Left colon (tissue), 2 donors: ENCODE measurements at places on chromosomes 3 and 15. TPM values are rescaled to one million over a fixed set of nuclear protein-coding genes. Genes with fewer than 3 reads are reported as not detected.

DNA sequence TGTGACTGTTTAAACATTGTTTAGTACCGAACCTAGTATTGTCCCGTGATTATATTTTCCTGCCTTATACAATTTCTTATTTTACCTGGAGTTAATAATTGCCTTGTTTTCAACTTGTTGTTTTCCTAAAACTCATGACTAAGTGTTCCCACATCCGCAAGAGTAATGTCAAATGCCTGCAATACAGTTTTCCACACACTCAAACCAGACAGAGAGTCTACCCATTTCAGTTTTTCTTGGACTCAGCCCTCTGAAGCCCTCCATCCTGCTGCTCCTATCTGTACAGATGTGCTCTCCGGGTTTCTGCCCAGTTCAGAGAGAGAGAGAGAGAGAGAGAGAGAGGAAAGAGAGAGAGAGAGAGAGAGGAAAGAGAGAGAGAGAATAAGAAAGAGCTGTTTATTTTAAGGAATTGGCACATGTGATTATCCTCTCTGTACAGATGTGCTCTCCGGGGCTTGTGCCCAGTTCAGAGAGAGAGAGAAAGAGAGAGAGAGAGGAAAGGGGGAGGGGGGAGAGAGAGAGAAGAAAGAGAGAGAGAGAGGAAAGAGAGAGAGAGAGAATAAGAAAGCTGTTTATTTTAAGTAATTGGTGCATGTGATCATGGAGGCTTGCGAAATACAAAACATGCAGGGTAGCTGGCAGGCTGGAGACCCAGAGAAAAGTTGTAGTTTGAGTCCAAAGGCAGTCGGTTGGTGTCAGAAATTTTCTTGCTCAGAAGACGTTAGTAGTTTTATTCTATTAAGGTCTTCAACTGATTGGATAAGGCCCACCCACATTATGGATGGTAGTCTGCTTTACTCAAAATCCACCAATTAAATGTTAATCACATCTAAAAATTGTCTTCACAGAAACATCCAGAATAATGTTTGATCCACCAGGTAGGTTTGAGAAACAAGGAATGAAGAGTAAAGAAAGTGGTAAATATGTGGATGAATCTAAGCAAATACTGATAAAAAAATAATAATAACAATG lies 104.1 kb upstream of the GOLGA8J start:
- no peak for DNase-seq

- peak; percentile 72 for DNase-seq
These were observed 755 bp downstream of the PDE8A start for GRCh38 chr15:84982301-84982920.

The HYAL1 gene
- total RNA-seq = 16.4 TPM

DNA sequence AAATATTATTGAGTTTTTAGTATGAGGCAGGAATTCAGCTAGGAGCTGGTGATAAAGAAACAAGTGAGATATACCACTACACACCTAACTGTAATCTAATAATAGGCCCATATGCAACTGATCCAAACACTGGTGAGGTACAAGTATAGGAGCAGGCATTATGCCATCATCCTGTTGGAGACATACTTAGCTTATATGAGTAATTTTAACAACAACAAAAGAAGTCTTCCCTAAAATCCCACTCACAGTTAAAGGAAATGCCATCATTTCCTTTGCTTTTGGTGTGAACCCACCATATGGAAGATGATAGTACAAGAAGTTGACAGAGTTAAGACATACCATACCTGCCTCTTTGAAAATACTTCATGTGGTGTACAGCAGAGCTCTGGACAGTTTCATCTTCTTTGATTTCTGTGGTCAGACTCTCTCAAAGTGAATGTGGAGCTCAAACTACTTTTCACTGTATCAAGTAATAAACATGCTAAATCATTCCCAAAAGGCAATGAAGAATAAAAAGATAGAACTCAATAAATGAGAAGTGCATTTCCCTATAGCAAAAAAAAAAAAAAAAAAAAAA lies 85.5 kb downstream of the CD200R1L start:
- DNase-seq = no peak

The LDHAL6B gene
- not detected for total RNA-seq

- no peak for DNase-seq
These were observed 106.5 kb downstream of the ERC2 start for GRCh38 chr3:56361731-56362130.

DNA sequence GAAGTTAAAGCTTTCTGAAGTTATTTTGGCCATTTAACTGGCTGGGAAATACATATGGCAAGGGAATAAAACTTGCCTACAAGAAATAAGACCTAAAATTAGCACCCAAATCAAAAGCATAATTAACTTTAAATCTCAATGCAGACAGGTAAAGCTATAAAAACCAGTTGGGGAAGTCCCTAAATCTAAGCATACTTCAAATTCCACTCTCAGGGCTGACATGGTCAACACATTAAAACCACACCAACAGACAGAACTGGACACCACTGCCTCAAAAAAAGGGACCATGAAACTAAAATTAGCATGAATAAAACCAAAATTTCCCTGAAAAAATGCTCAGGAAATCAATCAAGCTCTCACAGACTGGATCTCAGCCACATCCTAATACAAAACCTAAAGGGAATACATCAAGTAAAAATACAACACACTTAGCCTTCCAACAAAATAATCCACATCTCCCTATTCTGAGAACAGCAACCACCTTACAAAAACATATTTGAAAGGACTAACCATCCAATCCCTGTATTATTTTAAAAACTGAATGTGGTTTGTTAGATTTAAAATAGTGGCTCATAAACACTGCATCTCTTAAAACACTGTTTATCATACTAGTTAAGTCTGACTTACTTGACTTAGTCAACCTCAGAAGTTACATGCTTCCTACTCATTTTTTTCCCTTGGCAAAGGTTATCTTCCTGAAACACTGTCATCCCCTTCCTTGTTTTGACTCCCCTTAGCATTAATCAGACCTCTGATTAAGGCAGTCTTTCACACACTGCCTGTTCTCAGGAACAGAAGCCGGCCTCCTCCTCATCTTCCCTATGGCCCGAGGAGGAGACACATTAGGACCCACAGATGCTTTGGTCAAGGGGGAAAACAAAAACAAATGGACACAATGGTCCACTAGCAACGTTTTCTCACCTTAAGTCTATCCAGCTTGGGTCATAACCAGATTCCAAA lies 8.3 kb downstream of the TRA2B start:
- no peak for DNase-seq

DNA sequence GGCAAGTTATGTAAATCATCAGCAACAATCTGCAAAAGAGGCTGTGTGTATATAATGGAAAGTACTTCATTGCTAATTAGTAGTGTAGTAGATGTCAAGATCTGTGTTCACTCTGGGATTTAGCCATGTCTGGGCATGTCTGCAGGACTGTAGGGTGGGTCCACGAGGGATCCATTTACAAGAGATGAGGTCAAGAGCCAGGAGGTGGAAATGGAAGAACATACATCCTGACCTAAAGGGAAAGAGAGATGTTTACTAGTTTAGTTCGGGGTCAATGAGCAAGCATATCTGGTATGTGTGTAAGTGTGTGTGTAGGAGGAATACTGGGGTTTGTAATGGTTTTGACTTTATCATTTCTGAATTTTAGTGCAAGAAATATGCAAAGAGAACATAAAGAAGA lies 171.5 kb upstream of the NANOGP8 start:
- no peak for DNase-seq

DNA sequence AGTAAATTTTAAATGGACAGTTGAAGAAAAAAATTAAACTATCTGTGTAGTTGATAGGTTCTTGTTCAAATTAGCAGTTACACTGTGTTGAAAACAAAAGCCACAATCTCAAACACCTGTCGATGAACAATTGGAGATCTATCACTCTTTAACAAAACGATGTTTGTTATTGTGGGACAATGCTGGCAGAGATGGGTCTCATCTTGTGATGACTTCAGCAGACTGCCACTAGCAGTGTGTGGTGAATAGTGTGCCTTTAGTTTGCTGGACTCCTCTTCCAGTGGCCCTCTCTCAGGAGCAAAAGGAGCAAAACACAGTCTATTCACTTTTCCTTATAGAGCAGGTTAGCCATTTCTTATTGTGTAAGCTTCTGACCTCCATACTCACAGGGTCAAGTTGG lies 14.7 kb upstream of the TRIM59 start:
- no peak for DNase-seq

DNA sequence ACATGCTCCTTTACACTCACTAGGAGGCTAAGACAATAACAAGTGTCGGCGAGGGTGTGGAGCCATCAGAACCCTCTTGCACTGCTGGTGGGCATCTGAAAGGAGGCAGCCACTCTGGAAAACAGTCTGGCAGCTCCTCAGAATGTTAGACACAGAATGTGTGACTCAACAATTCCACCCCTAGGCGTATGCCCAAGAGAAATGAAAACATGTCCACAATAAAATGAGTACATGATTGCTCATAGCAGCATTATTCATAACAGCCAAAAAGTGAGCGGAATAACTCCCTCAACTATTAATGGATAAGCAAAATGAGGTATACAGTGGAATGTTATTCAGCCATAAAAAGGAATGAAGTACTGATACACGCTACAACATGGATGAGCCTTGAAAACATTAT lies 57.8 kb downstream of the WNT7A start:
- no peak for DNase-seq

- no peak for DNase-seq
These were observed 19.9 kb upstream of the POLR2M start for GRCh38 chr15:57686657-57687056.

The GOLGA8O gene
- 0.85 TPM for total RNA-seq

- no peak for DNase-seq
These were observed 24.9 kb downstream of the DUOX2 start for GRCh38 chr15:45088801-45089711.

DNA sequence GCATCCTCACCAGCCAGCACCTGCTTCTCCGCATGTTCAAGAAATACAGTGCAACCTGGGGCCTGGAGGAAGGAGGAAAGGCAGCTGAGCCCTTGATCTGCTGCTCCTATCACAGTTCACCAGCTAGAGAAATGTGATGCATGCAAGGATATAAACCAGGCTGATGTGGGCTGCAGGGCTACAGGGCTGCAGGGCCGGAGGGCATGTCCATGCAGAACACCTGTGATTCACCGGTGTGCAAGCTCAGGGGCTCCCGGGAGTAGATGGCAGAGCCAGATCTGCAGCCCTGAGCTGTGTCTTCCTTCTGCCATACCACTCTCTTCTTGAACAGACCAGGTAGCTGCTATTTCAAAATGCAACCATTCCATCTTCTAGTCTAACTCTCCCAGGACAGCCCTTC lies 84.9 kb downstream of the HMG20A start:
- no peak for DNase-seq

The GABRB3 gene
- total RNA-seq = 2.5 TPM

- no peak for DNase-seq
These were observed 800.8 kb downstream of the TUSC7 start for GRCh38 chr3:117510396-117510795.

- peak; percentile 41 for DNase-seq
These were observed 85.1 kb downstream of the MTHFS start for GRCh38 chr15:79811406-79812405.
